ENCODE measurements at places on chromosomes 3 and 15. TPM values are rescaled to one million over a fixed set of nuclear protein-coding genes. Genes with fewer than 3 reads are reported as not detected.

BAHD1 gene
- 49.2 TPM for total RNA-seq

FANCD2OS gene
- not detected for total RNA-seq

GOLGA6L4 gene
- 2.9 TPM for total RNA-seq

TMEM89 gene
- total RNA-seq: not detected

GPR149 gene
- total RNA-seq: not detected

ADAMTSL3 gene
- not detected for total RNA-seq

ITIH3 gene
- not detected for total RNA-seq

CACNA1D gene
- total RNA-seq: not detected

SENP2 gene
- total RNA-seq: 46.0 TPM

RTP1 gene
- total RNA-seq: not detected

LMAN1L gene
- total RNA-seq: 0.23 TPM

DNA sequence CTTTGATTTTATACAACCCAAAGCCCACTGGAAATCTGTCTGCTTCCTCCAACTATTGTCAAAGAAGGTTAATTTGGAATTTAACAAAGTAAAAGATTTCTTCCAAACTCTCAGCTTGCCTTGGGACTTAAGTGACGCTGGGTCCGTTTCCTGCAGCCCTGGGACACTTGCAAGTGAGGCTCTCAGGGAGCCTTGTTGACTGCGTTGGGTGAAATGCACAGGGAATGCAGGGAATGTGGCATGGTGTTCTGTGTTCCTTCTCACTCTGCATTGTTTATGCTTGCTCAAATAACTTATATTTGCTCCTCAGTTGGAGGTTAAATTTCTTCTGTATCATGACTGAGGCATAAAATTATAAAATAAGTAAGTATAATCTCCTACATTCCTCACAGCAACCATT lies 60.9 kb upstream of the TJP1 start:
- H3K36me3 ChIP-seq: no peaks in the 10 kb centered on the region
- no peak overlapping the region for H3K4me3 ChIP-seq
- H3K4me1 ChIP-seq: no peaks in the 10 kb centered on the region
- DNase-seq: no peak
- H3K27ac ChIP-seq: no peak overlapping the region

GRCh38 chr3:48039487-48040190 lies 23.4 kb upstream of the MAP4 start:
- no peaks in the 10 kb centered on the region for H3K36me3 ChIP-seq
- no peak for DNase-seq
- no peaks in the 10 kb centered on the region for H3K27me3 ChIP-seq
- no peak overlapping the region for H3K4me3 ChIP-seq
- no peak overlapping the region for H3K27ac ChIP-seq
- H3K4me1 ChIP-seq: peaks cover 16% of the 10 kb centered on the region

- no peak for DNase-seq
- H3K4me3 ChIP-seq: no peak within 1 kb of the TSS
- H3K27me3 ChIP-seq: no peaks in the 10 kb centered on the region
- no peaks in the 10 kb centered on the region for H3K36me3 ChIP-seq
- H3K4me1 ChIP-seq: no peaks in the 10 kb centered on the region
These were observed 148.9 kb upstream of the IL12A start for GRCh38 chr3:159839561-159840379.

DNA sequence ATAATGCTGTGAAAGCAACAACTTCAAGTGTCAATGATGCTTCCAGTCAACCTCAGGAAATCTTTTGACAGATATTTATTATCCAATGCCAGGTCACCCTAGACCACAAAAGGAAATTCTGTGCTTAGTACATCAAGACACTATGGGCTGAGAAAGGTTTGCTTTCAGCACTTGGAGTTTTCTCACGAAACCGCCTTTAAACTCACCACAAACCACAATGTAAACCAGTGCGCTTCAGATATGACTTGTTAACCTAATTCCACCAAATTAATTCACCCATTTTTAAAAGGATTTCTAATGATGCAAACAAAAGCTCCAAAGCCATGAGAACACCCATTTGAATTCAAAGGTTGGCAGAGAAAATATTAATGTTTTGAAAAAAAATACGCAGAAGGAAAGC lies 292.9 kb upstream of the NR2F2 start:
- H3K27ac ChIP-seq: no peak overlapping the region
- no peaks in the 10 kb centered on the region for H3K36me3 ChIP-seq
- no peak for DNase-seq
- no peaks in the 10 kb centered on the region for H3K4me1 ChIP-seq

GRCh38 chr3:137514853-137515252 lies 249.3 kb upstream of the SOX14 start:
- DNase-seq: no peak
- H3K27ac ChIP-seq: no peak overlapping the region
- H3K27me3 ChIP-seq: no peaks in the 10 kb centered on the region

DNA sequence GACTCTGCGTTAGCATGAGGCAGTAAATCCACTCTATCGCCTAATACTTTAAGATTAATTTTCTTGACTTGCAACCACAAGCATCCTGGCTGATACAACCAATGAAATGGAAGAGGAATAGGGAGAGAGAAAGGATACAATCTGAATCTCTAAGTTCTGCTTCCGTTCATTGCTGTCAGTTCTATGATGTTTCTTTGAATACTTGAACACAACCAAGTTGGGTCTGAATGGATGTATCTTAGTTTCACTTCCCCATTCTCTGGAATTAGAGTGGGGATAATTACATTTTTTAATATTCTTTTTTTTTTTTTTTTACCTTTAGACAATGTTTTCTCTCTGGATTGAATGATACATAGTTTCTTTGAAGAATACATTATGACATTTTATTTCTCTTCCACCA lies 22.9 kb downstream of the PDE8A start:
- no peak overlapping the region for H3K4me3 ChIP-seq
- no peak for DNase-seq
- no peaks in the 10 kb centered on the region for H3K36me3 ChIP-seq
- peaks cover 51% of the 10 kb centered on the region for H3K4me1 ChIP-seq
- no peak overlapping the region for H3K27ac ChIP-seq
- H3K27me3 ChIP-seq: no peaks in the 10 kb centered on the region

DNA sequence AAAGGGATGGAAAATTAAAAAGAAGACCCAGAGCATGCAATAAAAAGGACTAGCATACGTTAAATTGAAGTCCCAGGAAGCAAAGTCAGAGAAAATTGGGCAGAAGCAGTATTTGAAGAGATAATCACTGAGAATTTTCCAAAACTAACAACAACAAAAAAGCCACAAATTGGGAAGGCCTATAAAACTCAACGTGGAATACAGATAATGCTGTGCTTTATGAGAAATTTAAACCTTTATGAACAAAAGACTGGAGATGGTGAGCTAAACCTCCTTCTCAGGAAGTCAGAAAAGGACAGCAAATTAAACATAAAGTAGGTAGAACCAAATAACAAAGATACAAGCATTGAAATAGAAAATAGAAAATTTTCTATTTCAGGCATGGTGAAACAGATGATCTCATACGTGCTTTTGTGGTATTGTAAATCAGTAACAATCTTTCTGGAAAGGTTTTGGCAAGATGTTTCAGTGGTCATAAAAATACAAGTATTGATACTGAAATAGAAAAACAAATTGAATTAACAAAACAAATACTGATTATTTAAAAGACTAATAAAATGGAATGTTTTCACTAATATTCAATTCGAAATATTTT lies 55.6 kb downstream of the LYSMD4 start:
- no peak overlapping the region for H3K27ac ChIP-seq
- H3K4me3 ChIP-seq: no peak overlapping the region
- H3K4me1 ChIP-seq: peaks cover 4% of the 10 kb centered on the region
- no peak for DNase-seq

- H3K36me3 ChIP-seq: no peaks in the 10 kb centered on the region
- no peak overlapping the region for H3K4me3 ChIP-seq
- no peak overlapping the region for H3K27ac ChIP-seq
These were observed 89.2 kb downstream of the FBN1 start for GRCh38 chr15:48556159-48556897.

DNA sequence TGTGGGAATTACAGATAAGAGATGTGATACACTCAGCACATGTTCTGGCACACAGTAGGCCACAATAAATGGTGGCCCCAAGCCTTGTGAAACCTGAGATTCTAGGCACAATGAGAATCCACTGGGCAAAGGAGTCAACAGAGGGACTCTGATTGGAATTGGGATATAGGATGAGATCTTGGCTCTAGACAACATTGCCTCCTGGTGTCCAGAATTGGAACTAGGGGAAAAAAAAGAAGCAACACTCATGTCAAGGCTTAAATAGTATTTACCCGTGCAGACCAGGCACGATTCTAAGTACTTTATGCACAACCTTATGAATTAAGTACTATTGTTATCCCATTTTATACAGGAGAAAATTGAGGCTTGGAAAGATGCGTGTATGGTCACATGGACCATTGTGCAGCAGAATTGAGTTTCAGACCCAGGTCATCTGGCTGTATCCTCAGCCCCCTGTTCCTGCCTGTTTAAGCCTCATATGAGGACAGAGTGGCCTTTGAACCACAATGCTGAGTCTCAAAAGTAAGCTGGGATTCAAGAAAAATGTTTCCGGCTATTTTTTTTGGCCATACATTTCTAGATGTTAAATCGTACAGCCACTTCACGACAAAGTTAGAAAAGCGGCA lies 124.8 kb downstream of the SV2B start:
- H3K4me3 ChIP-seq: no peak overlapping the region
- H3K27me3 ChIP-seq: no peaks in the 10 kb centered on the region
- no peak overlapping the region for H3K27ac ChIP-seq
- no peaks in the 10 kb centered on the region for H3K4me1 ChIP-seq

GRCh38 chr3:97438131-97438530 lies 326.4 kb upstream of the ARL6 start:
- H3K27ac ChIP-seq: no peak overlapping the region
- no peak for DNase-seq
- H3K4me3 ChIP-seq: no peak overlapping the region
- no peaks in the 10 kb centered on the region for H3K4me1 ChIP-seq
- no peaks in the 10 kb centered on the region for H3K36me3 ChIP-seq
- H3K27me3 ChIP-seq: no peaks in the 10 kb centered on the region

DNA sequence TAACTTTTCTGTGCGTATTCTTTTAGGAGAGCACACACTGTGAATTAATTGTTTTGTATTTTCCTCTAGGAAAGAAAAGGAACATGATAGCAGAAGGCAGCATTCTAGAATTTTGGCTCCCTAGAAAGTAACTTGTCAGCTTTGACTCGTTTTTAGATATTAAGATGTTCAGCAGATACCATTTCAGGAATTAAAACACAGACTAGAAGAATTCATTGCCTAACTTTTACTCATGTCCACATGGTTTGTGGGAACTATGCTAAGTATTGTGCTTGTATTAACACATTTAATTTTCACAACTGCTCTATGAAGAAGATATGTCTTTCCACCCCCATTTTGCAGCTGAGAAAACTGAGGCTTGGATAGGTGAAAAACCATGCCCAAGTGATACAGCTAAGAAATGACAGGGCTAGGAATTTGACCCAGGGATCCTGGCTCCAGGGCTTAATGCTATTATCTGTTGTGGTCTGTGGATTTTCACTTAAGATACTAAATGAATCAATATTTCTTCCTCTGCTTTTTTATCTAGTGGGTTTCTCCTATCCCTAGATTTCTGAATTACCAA lies 128.8 kb downstream of the MITF start:
- no peaks in the 10 kb centered on the region for H3K36me3 ChIP-seq
- no peaks in the 10 kb centered on the region for H3K27me3 ChIP-seq
- no peaks in the 10 kb centered on the region for H3K4me1 ChIP-seq
- H3K4me3 ChIP-seq: no peak overlapping the region
- no peak overlapping the region for H3K27ac ChIP-seq

GRCh38 chr3:99172736-99173657 lies 271.5 kb upstream of the DCBLD2 start:
- H3K36me3 ChIP-seq: no peaks in the 10 kb centered on the region
- H3K27ac ChIP-seq: no peak overlapping the region
- DNase-seq: peak; percentile 5
- H3K4me1 ChIP-seq: no peaks in the 10 kb centered on the region
- H3K4me3 ChIP-seq: no peak overlapping the region

- H3K4me3 ChIP-seq: peak overlapping the region; percentile 98
- H3K27me3 ChIP-seq: no peaks in the 10 kb centered on the region
- H3K4me1 ChIP-seq: peaks cover 59% of the 10 kb centered on the region
- H3K27ac ChIP-seq: peak overlapping the region; percentile 97
- DNase-seq: no peak
These were observed 3.3 kb downstream of the MSL2 start for GRCh38 chr3:136192831-136193230.

DNA sequence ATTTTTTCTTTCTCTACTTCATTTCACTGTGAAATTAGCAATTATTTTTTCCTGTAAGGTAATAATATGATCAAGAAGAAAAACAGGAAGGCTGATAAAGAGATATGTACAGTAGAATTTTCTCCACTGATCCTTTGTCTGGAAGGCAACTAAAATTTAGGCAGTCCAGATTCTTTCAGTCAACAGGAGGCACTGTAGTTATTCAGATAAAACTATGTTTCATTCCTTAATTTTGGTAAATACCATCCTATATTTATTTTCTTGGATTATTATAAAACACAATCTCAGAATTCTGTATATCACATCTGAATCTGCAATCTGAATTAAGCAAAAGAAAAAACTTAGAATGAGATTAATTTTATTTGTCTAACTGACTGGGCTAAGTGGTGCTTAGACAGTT lies 343.2 kb downstream of the LSAMP start:
- H3K27ac ChIP-seq: no peak overlapping the region
- H3K4me3 ChIP-seq: no peak overlapping the region
- no peaks in the 10 kb centered on the region for H3K36me3 ChIP-seq
- no peak for DNase-seq
- no peaks in the 10 kb centered on the region for H3K27me3 ChIP-seq

GRCh38 chr3:2024713-2025112 lies 74.0 kb upstream of the CNTN4 start:
- H3K36me3 ChIP-seq: no peaks in the 10 kb centered on the region
- H3K4me1 ChIP-seq: no peaks in the 10 kb centered on the region
- no peak overlapping the region for H3K27ac ChIP-seq
- no peak for DNase-seq

All from CD4-positive, alpha-beta memory T cell (primary cell).